Inflammatory macrophage treated with lipopolysaccharide for 1 hour (primary cell): ENCODE measurements at places on chromosomes 2 and 18.
A peak's percentile ranks its signal among the peaks of the same experiment; 100 is the strongest.

DNA sequence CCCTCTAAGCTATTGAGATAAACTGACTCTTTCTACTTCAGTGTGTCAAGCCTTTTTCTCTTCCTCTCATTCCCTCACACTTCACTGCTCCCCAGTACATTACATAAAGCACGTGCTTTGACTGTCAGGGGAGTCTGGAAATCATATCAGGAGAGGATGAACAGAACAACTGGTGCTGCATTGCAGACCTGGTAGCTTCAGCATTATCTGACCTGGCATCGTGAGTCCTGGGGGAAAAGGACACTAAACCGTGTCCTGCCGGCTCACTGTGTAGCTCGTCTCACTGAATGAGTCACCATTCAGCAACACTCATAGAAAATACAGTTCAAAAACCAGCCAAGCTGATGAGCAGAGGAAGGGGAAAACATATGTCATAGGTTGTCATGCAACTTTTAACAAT is 108.5 kb upstream of the UNC80 start:
- DNase-seq: no peak

- DNase-seq: no peak
These were observed 1.1 kb upstream of the PPP3R1 start for GRCh38 chr2:68253219-68254068.

DNA sequence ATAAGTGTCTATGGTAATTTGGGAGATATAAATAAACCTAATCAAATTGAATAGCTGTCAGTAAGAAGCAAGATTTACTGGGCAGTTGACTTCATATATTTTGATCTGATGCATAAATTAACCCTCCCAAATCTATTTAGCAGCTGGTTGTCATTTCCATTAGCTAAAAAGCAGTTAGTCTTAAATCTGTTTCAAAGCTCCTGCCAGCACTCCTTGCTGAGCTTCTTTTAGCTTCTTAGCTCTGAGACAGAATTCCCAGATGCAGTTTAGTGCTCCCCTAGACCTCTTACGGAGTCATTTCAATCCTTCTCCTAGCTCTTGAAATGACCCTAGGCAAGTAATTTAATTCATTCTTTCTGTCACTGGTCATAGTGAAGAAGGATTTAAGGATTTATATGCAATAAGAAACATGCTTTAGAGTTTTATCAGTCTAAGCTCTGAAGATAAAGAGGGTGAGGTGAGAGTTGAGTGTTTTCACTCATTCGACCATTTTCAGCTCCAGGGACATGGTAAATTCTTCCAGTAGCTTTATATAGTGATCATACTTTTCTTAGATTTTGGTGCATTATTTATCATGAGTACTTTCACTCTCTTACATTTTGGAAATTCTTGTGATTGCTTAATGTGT is 98.9 kb downstream of the PHLPP1 start:
- no peak for DNase-seq

GRCh38 chr2:84486441-84487115 is 27.5 kb upstream of the SUCLG1 start:
- DNase-seq: no peak

DNA sequence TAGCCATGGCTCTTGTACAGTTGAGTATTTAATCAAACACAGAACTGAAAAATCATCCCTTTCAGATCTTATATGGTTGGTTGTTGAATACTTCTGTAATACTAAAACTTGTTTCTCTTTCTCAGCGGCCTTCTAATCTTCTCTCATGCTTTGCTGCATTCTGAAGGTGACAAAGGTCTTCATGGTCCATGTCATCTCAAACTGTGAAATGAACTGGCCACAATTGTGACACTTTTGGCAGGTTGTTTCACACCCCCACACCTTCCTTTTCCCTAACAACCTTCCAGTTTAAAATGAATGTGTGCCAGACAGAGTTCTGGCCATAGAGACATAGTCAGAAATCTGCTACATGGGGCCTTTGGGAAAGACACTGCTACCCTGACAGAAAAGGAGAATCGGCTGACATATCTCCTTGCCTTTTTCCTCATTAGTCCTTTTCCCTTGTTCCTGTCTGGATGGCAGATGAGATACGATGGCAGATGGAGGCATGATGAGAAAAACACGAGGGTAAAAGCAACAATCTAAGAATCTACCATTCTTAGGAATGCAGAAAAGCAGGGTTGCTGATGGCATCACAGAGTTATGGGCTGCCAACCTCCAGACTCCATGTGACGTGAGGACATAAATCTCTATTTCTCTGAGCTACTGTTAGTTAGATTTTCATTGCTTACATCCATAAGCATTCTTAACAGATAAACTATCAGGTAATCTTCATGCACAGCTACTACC is 106.5 kb downstream of the PIGN start:
- no peak for DNase-seq

DNA sequence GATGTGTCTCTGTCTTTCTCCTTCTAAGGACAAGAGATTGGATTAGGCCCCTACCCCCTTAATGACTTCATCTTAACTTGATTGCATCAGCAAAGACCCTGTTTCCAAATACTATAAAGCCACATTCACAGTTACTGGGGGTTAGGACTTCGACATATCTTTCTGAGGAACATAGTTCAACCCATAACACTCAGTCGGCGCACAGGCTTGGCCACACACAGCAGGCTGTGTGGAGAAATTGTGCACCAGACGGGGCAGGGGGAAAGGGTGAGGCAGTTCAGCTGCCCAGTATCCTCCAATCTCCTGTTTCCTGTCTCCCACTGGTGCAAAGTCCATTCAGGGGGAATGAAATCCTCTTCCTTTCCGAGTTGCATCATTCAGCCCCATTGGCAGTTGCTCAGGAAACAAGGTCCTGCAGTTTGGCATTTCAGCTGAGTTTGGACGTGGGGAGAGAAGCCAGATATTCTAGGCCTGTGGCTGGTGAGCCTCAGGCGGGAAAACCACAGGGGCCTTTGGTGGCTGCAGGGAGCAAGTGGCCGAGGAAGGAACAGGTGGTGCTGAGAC is 9.4 kb upstream of the RAPGEF4 start:
- DNase-seq: no peak

DNA sequence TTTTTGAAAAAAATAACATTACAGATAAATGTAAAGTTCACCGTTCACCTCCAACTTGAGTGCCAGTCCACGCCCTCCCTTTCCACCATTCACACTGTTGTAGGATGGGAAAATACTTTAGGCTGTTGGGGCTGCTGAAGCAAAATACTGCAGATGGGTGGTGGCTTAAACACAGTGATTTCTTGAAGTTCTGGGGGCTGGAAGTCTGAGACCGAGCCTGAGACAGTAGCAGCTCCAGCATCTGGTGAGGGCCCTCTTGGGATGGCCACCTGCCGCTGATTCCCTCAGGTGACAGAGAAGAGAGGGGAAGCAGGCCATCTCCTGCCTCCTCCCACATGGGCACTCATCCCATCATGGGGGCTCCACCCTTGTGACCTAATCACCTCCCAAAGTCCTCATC is 17.7 kb downstream of the ALLC start:
- DNase-seq: no peak

DNA sequence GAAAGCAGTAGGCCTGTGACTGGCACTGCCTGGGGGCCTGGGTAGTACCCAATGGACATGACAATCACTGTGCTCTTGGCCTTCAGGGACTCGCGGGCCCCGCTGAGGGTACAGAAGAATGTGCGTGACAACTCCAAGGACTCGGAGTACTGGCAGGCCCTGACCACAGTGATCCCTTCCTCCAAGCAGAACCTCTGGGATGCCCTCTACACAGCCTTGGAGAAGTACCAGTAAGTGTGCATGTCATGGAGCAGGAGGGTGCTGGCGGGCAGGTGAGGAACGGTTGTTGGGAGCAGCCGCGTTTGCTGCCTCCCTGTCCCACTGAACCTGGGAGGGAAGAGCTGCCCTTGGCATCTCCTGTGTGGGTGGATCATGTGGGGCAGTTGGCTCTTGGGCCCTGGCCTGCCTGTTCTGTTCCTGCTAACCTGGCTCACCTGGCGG is 23.3 kb downstream of the OTOF start:
- no peak for DNase-seq

- no peak for DNase-seq
These were observed 66.8 kb upstream of the NCK2 start for GRCh38 chr2:105677901-105678300.

GRCh38 chr2:121902171-121902591 is 146.7 kb downstream of the TSN start:
- no peak for DNase-seq

DNA sequence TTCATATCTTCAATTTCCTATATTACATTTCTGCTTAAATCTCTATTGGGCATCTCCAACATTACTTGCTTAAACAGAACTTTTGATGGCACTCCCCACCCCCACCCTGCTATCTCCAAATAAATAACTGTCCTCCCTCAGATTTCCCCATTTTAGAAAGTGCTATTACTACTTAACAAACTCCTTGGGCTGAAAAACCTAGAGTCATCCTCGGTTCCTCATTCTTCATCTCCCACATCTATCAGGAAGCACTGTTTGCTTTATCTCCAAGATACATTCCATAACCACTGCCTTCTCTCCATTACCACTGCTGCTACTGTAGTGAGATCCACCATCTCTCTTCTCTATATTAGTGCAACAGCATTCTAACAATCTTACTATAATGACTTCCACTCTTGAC is 150.4 kb upstream of the CYRIA start:
- DNase-seq: peak; percentile 9

DNA sequence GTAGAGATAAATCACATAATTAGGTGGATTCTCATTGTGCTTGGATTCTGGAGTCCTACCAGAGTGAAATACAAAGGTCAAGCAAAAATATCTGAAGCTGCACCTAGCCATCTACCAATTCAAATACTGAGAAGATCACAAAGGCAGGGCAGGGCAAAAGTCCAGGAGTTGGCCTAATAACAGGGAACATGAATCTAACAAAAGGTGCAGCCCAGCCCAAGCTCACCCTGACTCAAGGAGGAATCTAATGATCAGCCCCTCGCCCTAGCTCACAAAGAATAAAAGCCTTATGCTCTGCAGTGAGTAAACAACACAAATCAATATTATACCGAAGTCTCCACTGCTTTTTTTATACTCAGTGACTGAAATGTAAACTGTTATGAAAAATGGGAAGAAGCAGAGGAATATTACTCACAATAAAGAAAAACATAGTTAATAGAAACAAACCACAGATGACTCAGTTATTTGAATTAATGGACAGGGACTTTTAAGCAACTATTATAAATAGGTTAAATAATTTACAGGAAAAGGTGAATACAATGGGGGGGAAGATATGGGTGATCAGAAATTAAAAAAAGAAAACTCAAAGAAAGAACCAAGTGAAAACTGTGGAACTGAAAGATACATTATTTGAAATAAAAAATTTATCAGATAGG is 49.5 kb downstream of the ANTXR1 start:
- no peak for DNase-seq
